ENCODE measurements at places on chromosomes 7 and 10.

GRCh38 chr10:17116193-17116592 is 13.4 kb downstream of the CUBN start:
- DNase-seq, result no peak

GRCh38 chr10:89242840-89243568 is 8.6 kb downstream of the LIPA start:
- DNase-seq, result no peak

DNA sequence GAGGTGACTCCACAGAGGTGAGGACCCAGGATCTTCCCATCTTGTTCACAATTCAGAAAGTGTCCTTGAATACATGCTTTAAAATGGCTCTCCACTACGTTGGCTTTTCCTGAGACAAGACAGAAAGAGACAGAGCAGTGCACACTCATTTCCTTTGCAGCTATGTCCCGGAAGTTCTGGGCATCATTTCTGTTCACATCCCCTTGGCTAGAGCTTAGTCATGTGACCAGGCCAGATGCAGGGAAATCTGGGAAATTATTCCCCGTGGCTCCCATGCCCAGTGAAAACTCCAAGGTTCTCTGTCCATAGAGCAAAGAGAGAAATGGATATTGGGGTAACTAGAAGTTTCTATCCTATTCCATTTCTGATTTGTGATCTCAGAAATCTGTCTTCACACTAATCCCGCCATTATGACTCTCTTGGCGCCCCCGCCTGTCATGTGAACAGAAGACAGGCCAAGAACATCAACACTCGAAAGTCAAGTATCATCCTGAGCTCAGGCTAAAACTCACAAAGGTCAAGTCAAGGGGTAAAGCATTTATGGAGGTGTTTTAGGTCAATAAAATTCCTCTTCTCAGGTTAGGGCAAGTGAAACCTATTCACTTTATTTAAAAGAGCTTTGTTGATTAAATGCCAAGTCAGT is 251.4 kb upstream of the HABP2 start:
- DNase-seq, result no peak

DNA sequence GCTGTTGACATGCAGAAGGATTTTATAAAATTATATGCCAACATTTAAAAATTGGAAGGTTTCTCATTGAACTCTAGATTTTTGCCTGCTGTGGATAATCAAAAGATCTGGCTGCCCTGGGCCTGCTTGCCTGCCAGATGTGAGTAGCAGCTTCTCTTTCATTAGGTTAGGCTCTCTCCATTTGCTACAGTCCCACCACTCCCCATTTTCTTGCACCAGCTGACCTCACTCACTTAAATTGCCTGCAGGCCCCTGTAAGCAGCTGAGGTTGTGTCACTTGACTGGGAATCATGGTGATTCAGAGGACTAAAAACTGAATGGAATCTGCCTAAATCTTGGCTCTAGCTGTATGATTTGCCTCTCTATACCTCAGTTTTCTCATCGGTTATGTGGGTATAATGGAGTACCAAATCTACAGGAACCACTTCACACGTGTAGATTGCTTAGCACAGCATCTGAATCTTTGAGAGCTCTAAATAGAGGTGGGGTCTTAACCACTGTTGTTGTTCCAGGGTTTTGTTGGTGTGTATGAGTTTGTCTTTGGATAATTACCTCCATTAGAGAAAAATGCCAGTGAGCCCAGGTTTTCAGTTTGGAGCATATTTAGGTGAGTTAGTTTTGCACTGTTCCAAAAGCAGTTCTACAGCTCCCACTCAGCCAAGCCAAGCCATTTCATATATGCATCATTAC is 18.6 kb upstream of the RAPGEF5 start:
- no peak for DNase-seq

GRCh38 chr7:111400088-111400487 is 162.2 kb downstream of the IMMP2L start:
- DNase-seq, result no peak

DNA sequence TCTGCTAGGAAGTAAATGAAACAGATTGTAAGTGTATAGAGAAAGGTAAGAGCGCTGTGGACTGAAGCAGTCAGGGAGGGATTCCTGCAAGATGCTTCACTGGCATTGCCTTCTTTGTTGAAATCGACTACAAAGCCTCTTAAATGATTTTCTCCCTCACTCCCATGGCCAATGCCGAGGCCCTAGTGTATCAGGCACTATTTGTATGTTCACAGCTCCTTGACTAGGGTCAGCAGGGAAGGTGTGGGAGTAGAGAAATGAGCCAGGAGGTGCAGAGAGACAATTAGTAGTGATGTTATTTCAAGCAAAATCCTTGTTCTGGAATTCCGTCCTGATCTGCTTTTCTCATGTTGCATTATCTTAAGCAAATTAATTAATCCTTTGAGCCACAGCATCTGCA is 22.9 kb upstream of the DUSP5 start:
- no peak for DNase-seq

DNA sequence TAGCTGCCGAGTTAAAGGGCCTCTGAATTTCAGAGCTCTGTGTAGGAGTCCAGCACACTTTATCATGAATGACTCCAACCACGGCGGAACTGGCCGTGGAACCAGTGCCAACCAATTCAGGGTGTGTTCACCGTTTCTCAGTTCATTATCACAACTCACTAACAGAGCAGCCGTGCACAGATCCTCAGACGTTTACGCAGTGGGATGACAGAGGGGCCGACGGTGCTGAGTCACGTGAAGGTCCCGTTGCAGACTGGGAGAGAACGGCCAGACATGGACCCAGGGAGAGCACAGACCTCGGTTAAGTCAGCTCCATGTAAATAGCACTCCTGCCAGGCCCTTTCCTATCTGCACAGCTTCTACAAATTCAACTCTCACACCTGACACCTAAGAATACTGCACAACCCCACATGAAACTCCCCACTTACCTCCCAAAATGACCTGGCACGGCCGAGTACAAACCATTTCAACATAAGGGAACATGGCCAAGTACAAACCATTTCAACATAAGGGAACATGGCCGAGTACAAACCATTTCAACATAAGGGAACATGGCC is 95.5 kb downstream of the DIP2C start:
- no peak for DNase-seq

DNA sequence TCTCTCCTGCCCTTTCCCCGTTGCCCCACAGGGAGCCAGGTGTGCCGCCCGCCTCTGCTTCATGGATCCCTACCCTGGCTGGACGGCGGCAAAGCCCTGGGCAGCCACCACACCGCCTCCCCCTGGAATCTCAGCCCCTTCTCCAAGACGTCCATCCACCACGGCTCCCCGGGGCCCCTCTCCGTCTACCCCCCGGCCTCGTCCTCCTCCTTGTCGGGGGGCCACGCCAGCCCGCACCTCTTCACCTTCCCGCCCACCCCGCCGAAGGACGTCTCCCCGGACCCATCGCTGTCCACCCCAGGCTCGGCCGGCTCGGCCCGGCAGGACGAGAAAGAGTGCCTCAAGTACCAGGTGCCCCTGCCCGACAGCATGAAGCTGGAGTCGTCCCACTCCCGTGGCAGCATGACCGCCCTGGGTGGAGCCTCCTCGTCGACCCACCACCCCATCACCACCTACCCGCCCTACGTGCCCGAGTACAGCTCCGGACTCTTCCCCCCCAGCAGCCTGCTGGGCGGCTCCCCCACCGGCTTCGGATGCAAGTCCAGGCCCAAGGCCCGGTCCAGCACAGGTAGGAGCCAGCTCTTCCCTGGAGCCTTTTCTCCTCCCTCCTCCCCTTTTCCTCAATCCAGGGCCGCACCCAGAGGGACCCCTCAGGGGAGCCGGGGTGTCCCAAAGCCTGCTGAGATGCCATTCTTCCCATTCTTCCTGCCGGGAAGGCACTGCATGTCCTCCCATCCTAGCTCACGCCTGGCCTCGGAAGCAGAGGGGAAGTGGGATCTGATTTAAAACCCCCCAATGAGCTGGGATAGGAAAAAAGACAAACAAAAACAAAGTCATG is 4.0 kb downstream of the GATA3 start:
- no peak for DNase-seq

GRCh38 chr7:110061387-110061786 is 1029.5 kb upstream of the LRRN3 start:
- DNase-seq, result no peak

DNA sequence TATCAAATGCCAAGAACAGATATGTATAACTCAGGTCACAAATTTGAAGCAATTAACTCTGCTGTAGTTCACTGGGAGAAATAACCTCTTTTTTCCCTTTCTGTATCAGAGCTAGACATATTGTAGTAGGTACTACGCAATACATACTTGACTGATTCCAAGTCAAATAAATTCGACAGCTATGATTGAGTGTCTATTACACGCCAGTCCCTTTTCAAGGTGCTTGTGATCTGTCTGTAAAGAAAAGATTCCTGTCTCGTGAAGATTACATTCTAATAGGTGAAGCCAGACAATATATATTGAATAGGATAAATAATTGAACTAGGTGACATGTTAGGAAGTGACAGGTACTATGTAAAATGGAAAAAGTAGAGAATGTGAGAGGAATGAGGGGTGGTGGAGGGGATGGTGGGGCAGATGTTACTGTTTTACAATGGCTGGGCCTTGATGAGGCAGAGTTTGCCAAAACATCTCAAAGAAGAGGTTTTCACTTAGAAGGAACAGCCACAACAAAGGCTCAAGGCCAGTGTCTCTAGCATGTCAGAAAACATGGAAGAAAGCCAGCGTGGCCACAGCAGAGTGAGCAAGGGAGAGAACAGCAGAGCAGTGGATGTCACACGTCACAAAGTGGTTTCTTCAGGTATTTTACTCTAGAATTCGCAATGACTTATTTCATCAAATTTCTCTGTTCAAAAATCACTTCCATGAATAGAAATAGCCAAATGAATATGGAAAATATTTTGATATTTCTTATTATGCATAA is 282.6 kb upstream of the CACNA2D1 start:
- no peak for DNase-seq

GRCh38 chr10:93704451-93704850 is 2.1 kb upstream of the FRA10AC1 start:
- DNase-seq, result no peak

- no peak for DNase-seq
Measured at GRCh38 chr10:113452146-113452845, 100.6 kb upstream of the HABP2 start.

GRCh38 chr10:75430000-75430763 is 1.2 kb upstream of the LRMDA start:
- DNase-seq, result no peak

GRCh38 chr10:50560370-50560769 is 63.4 kb downstream of the SGMS1 start:
- DNase-seq, result no peak

DNA sequence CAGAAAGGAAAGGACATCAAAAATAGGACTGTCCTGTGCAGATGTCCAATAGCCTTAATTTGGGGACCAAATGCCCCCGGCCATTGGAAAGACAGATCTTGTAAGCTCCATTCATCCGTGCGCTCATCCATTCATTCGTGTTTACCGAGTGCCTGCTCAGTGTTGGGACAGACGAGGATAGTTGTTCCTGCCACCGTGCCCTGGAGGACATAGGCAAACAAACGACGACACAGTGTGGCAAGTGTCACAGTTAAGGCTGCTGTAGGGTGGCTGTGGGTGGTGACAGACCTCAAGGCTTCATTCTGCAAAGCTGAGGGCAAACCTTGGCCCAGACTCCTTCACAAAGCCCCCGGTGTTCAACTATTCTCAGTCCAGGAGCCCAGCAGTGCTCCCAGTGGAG is 27.6 kb downstream of the MKI67 start:
- no peak for DNase-seq

DNA sequence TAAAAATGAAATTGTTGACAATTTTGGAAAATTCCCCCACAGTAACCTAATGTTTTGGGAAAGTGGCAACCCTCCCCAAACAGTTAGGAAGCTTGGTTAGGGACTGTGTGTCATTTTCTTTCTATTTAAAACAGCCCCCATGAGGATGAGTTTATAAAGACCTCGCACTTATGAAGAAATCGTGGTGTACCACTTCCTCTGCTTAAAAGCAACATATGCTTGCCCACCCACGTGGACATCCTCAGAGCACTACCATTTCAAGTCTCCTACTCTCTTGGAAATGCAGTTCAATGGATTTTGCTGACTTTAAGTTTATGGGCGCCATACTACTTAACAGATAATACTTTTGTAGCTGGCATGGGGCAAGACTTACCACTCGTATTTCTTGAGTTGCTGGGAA is 223.8 kb downstream of the DYNC1I1 start:
- no peak for DNase-seq

DNA sequence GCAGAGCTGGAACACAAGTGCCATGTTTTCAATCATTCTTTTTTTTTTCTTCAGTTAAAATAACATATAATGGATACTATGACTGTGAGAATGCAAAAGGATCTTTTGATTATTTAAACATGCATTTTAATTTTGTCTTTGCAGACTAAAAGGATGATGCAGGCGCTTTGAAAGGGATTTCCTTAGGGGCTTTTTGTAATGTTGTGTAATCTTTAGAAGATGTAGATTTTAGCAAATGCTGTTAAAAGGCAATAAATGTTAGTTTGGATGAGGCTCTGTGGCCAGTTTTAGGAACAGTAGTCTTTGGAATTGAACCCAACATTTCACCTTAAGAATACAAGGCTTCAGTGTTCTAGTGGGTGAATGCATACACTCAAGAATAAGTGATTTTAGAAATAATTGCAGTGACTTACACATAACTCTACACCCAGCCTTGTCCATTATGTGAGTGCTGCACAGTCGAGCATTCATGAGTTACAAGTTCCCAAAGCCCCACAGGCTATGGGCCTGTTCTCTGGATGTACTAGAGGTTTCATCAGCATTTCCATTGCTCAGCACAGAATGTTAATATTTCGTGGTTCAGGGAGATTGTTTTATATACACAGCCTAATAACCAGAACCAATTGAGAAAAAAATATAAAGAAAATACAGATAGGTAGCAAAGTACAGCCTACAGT is 11.6 kb downstream of the PAPSS2 start:
- DNase-seq, result no peak

DNA sequence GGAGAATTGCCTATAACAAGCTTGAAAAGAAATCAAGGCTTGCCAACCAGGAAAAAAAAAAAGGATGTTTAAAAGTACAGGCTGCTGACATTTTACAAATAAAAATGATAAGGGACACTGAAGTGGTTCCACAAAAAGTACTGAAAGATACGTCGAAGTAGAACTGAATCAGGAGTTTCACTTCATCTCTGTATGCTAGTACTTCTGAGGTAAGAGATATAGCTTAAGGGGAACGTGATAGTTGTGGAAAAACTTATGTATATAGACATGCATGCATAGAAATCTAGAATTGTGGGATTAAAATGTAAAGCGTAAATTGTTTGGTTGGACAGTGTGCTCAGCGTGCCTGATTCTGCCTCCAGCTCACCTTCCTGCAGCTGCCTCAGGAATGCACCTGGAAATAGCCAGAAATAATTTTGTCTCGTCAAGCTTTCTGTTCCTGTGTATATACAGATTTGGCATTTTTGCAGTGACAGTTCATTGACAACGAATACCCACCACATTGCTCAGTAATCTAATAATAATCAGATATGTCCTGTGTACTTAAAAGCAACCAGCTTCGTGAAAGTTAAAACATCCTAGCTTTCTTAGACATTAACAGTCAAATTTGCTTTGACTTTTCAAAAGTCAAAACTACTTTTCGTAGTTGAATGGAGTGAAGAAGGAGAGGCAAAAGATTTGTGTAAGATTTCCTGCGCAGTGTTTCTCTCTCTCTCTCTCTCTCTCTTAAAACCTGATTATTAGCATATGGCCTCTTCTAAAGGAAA is 1.4 kb downstream of the SOSTDC1 start:
- no peak for DNase-seq

Data from naive thymus-derived CD8-positive, alpha-beta T cell (primary cell).